ENCODE measurements at places on chromosomes 4 and X.

DNA sequence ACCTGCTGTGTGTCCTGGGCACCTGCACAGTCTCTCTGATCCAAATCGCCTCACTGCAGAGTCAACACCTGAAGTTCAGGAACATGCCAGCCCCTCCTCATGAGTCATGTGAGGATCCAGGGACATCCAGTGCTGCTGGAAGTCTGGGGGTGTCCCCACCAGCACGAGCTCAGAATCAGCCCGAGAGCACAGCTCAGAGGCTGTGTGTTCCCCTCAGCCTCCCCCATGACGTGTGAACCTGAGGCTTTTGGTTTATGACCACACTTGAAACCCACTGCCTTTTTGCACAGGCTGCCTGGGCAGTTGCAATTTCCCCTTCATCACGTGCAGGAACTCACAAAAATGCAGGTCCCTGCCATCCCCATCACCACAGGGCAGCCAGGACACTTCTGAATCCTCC, 47.1 kb downstream of the PPP2R2C start:
- no peak for DNase-seq

DNA sequence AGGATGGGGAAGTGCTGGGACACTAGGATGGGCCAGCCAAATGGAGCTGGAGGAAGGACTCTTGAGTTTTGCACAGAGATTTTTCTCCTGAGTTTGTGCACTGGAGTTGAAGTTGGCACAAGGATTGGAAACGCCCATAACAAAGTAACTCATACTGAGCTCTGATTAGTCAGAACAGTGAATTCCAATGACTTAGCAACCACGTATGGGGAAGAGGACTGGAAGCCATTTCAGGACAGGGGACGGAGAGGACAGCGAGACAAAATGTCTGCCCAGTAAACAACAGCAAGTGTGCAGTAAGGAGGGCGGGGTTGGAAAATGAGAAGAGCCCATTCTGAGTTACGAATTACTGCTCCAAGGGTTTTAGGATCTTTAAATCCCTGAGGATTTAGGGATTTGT, 5.9 kb downstream of the RIPPLY1 start:
- peak; percentile 53 for DNase-seq

DNA sequence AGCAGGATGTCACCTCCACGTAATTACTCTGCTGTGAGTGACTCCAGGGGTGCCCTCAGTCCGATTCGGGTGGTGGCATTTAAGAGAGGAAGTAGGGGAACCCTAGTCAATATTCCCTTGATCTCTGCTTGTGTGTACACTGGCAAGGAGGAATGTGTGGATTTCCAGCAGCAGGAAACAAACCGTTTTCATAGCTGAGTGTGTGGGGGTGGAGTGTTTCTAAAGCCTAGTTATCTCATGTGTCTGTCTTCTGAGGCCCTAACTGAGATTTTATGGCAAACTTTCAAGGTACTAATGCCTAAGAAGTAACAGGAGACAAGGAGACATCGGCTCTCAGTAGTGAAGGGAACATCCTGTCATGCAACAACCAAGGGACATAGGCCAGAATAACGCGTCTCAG, 6.6 kb upstream of the CLDN24 start:
- no peak for DNase-seq

DNA sequence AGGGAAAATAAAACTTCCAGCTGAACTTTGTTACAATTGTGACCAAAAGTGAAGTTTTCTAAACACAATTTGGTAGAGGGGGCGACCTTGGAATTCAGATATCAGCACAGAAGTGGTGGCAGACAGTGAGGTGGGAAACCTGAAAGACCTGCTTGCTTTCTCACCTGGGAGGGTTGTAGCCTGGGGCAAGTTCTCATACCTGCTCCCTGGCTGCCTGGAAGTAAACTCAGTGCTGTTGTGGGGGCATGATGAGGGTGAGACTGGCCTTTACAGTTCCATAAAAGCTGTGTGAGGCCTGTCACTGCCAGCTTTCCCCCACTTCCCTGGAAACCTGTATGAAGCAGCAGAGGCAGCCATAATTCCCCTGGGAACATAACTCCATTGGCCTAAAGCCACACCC, 1180.2 kb downstream of the FAM133A start:
- DNase-seq, result peak; percentile 0

DNA sequence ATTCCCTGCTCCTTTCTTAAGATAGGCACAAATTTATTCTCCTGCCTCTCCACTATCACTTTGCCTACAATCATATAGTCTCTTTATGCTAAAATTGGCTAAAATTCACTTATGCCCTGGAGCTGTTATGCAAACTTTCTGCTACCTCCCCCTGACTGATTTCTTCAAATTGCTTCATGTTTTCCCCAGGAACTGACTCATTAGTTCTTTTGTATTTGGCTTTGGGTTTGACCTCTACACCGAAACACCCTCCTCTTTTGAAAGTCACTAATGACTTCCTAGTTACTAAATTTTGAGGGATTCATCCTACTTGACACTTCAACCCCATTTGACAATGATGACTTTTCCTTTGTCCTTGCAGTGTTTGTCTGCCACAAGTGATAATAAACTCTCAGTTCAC, 222.6 kb downstream of the NDST4 start:
- DNase-seq, result peak; percentile 8

All from epithelial cell of esophagus (primary cell).